ENCODE measurements at places on chromosomes 2 and 18.

GRCh38 chr2:210667711-210668110, 111.3 kb downstream of the CPS1 start:
- no peak for DNase-seq

- DNase-seq: no peak
These were observed 109.2 kb upstream of the THOC1 start for GRCh38 chr18:377088-377487.

DNA sequence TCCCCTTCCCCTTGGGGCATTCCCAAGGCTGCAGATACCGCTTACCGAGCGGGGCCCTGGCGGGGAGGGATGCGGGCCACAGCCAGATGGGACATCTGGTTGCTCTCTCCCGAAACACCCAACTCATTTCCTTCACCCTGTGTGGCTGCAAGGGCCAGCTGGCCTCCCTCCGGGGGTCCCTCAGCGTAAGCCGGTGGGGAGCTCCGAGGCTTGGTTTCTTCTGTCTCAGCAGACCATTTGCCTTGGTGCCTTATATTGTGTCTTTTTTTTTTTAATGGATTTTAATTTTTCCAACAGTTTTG, 107.6 kb upstream of the ODC1 start:
- DNase-seq: peak; percentile 64

GRCh38 chr2:160996584-160996983, 163.6 kb upstream of the TANK start:
- no peak for DNase-seq

- DNase-seq: no peak
These were observed 9.3 kb upstream of the MGAT5 start for GRCh38 chr2:134244587-134244986.

- no peak for DNase-seq
These were observed 610.4 kb downstream of the ERBB4 start for GRCh38 chr2:211928201-211928600.

- no peak for DNase-seq
These were observed 395.8 kb downstream of the MTX2 start for GRCh38 chr2:176665086-176665485.

GRCh38 chr18:25737710-25738311, 352.6 kb downstream of the SS18 start:
- DNase-seq: no peak

DNA sequence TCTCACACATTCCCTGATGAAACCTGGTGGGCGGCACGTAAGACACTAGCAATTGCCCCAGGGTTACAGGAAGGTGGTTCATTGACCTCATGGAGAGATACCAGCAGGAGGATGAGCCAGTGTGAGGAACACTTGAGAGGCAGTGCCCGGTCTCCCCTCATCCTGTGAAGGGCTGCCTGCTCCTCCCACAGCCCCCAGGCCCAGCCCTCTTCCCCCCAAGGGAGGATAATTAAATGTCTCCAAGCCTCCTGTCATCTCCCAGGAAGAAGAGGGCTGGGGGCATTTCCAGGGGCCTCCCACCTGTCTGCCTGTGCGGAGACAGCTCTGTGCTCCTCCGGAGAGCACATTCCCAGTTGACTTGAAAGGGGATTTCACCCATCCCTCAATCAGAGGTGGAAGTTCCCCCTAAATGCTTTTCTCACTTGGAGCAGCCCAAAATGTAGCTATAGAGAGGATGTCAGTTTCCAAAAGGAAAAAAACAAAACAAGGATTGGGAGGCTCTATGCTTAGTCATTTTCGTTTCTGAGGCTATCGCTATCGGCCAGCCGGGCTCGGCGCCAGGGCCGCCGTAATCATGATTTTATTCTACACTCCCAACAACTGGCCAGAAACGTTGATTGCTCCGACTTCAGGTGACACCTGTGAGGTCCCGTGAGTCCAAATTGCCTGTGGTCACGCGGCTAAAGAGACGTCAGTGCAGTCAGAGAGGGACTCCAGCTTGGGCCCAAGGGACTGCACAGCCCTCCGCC, 7.1 kb downstream of the KCNF1 start:
- no peak for DNase-seq

DNA sequence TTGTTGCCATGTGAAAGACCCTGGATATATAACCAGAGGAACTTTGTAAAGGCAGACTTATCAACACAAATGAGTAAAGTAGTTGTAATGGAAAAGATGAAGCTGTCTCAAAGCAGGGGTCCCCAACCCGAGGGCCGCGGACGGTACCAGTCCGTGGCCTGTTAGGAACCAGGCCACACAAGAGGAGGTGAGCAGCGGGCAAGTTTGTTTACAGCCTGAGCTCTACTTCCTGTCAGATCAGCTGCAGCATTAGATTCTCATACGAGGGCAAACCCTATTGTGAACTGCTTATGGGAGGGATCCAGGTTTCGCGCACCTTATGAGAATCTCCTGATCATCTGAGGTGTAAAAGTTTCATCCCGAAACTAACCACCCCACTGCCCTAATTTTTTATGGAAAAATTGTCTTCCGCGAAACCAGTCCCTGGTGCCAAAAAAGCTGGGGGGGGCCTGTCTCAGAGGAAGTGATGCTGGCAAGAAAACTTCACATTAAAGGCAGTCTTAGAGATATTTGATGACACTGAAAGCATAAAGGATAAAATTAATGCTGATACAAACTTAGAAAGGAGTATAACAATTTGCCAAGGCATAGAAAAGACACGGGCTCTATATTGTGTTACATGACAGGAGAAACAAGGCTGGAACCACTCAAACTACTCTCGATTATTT, 57.5 kb upstream of the MSTN start:
- no peak for DNase-seq

- DNase-seq: no peak
These were observed 18.6 kb downstream of the TMEM182 start for GRCh38 chr2:102780467-102780866.

DNA sequence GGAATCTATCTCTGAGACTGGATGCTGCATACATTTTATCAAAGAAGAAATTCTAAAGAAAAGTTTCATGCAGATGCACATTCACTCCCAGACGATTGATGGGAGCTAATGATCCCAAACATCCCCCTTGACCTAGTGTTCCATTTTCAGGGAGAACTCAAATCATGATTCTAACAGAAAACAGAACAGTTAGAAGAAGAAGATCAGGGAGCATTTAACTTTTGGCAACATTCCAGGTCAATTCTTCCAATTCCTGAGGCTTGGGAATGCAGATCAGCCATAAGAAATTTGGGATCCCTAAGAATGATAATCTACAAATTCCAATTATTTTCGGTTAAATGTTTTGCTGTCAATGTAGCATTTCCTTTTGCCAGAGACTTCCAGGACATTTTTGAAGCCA, 96.6 kb downstream of the CPO start:
- DNase-seq: no peak

DNA sequence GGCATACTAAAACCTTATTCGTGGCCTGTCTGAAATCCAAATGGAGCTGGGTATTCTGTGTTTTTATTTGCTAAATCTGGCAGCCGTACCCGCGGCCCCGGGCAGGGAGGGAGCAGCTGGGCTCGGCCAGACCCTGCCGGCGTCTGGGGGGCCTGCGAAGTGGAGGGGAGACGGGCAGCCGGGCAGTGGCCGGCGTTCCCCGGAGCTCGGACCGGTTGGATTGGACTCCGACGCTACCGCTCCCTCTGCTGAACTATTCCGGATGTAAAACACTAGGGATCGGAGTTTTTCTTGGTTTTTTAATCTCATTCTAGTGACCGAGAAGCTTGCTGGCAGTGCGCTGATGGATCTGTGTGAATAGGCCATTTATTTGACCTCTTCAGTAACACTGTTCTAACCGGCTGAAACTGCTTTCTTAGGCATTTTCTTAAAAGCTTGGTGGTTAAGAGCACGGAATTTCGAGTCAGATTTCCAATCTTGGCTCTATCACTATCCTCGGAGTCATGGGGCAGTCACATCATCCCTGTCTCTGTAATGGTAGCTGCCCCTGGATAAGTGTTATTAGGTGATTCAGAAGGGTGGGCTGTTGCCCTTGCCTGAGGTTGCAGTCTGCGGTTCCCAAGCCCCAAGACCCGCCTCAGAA, 694 bp downstream of the UNC50 start:
- DNase-seq: no peak

DNA sequence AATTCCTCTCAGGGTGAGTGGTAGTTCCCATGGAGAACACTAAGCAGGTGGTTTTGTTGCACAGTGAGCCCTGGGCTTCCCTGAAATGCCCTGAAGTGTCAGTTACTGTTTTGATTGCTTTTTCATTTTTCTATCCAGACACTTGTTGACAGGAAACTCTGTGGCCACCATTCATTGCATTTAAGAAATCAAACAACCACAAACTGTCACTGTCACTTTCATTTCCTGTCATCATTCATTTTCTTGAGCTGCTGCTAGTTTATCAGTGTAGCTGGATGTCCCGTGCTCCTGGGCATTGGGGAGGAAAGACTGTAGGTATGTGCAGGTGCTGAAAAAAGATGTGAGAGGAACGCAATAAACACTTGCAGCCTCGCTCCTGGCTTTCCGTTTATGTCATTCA, 891.6 kb upstream of the ZEB2 start:
- DNase-seq: no peak

GRCh38 chr2:230779126-230779525, 66.5 kb downstream of the CAB39 start:
- no peak for DNase-seq

DNA sequence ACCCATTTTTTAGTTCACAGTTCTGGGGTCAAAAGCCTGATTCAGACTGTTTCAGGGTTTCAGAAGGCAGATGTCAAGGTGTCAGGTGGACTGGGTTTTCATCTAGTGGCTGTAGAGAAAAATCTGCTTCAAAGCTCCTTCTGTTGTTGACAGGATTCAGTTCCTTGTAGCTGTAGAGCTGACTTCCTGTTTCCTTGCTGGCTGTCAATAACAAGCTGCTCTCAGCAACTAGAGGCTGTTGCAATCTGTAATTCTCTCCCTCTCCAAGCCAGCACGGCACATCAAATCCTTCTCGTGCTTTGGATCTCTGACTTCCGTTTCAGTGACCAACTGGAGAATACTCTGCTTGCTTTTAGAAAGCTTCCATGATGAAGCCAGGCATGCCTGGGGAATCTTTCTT, 179.4 kb downstream of the DOK6 start:
- DNase-seq: no peak

- DNase-seq: no peak
These were observed 17.4 kb upstream of the LMAN1 start for GRCh38 chr18:59376351-59376935.

GRCh38 chr2:127598711-127599110, 47.2 kb upstream of the GPR17 start:
- DNase-seq: no peak

GRCh38 chr18:49691177-49691608, 122.1 kb downstream of the ACAA2 start:
- DNase-seq: no peak

GRCh38 chr2:204321027-204321800, 224.1 kb upstream of the PARD3B start:
- no peak for DNase-seq

- DNase-seq: no peak
These were observed 80.7 kb downstream of the FHOD3 start for GRCh38 chr18:36378205-36378604.

DNA sequence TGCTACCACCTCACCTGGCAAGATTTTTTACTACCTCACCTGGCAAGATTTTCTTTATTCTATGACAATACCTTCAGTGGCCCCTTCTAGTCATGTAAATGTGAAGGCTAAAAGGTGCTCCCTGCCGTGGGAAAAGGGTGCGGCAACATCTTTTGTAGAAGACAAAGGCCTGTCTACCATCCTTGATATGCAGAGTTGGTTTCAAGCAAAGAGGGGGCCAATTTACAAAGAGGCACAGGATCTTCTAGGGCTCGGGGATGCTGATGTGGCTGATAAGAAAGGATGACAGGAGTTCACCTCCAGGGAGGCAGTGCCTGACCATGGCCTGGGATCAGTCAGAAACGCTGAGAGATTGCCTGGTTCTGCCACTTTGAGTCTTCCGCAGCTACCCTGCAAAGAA, 165.4 kb upstream of the SLC1A4 start:
- DNase-seq: no peak

DNA sequence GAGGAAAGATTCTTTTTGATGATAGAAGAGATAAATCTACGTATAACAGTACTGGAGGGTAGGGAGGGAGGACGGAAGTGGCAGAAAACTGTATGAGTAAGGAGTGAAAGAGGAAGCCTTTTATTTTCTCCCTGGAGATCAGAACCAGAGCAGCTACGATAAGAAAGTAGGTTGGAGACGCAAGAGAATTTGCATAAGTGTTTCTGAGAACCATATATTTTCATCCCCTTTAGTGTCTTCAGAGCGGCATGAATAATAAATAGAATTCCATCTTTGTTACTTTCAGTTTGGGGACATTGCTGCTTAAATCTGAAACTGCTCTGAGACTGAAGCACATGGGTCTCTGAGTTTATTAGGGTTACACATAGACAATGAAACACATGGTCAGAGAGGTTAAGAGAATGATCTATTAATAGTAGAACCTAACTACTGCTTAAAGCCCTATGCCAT, 230.2 kb upstream of the TNP1 start:
- DNase-seq: no peak

DNA sequence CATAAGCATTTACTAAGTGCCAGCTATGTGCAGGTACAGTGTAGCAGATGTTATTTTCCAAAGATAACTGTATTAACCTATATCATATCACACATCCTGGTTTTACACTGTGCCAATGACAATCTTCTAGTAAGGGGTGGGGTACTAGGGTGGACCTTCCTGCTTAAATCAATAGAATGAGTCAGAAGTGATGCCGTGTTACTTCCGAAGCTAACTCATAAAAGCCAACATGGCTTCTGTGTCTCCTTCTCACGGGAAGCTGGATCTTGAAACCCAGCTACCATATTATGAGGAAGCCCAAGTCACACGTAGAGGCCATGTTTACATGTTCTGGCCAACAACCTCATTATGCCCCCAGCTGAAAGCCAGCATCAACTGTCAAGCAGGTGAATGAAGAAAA, 59.1 kb downstream of the MRPL33 start:
- DNase-seq: no peak

GRCh38 chr2:99389371-99389770, 52.2 kb downstream of the EIF5B start:
- no peak for DNase-seq

DNA sequence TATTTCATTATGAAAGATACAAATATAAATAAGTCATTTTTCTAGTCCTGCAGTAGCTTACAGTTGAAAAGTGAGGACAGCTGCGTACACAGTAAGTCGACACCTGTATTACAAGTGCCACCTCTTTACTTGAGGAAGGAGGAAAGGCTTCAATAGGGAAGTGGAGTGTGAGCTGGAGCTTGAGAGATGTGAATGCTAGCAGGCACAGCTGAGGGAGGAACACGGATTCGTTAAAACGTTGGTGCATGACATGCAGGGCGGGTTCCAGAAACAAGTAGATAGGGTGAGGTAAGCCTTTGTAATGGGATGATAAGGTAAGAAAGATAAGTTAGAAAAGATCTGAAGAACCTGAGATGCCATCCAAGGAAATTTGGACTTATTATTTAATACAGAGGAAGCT, 98.1 kb upstream of the CSRNP3 start:
- DNase-seq: no peak
